ENCODE measurements at places on chromosomes 1 and 21.
A peak's percentile ranks its signal among the peaks of the same experiment; 100 is the strongest.

GRCh38 chr1:74504125-74504932 is 8.1 kb downstream of the LRRC53 start:
- peak; percentile 40 for DNase-seq

GRCh38 chr1:241424480-241424971 is 67.5 kb upstream of the RGS7 start:
- peak; percentile 14 for DNase-seq

DNA sequence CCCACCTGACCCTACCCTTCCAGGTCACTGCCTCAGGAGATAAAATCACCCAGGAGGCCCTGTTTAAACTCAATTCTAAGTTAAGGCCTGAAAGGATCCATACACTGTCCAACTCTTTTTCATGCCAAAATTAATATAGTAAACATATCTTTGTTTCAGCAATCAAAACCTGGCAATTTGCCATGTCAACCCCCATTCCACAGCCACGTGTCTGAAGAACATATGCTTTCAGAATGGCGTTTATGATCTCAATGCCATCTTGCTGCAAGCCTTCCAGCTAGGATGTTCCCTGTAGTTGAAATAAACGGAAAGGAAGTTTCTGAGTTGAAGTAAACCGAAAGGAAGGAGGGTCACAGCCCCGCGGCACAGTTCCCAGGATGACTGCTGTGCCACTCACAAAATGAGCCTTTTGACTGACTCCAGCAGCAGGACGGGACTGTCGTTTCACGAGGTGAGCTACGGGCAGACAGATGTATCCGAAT is 472.0 kb downstream of the SMYD3 start:
- no peak for DNase-seq

GRCh38 chr1:218459878-218460711 is 115.0 kb downstream of the TGFB2 start:
- DNase-seq, result no peak

- DNase-seq, result no peak
These were observed 648.5 kb upstream of the PKN2 start for GRCh38 chr1:88035578-88035977.

DNA sequence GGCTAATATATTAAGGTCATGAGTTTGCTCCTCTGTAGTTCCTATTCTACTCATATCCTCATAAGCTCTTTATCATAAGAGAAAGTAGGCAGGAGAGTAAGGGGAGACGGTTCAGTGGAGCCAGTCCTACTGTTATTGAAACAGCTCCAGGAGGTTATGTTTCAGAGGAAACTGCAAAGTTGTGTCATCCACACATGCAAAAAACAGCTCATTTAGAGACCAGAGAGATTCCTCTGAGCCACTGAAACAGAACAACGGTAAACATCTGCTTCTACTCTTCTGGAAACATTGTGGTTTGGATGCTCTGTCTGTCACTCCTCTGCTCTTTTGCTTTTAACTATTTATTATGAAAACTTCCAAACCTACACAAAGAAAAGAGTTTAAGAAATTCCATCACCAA is 66.3 kb upstream of the PPP2R5A start:
- DNase-seq, result no peak

DNA sequence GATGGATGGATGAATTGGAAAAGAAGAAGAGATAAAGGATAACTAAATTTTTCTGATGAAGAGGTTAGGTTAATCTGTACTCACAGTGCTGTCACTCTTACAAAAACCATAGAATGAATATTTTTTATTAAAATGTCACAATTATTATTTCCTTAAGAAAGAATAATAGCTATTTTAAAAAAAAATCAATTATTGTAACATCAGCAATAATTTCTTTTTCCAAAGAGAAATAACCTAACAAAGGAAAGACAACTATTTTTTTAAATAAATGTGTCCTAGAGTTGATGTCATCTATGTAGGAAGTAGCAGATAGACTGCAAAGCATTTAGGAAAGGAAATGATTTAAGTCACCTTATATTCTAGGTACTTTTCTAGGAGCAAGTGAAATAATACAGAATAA is 33.6 kb upstream of the PLPPR4 start:
- no peak for DNase-seq

GRCh38 chr1:19744886-19745285 is 54.8 kb downstream of the TMCO4 start:
- no peak for DNase-seq

GRCh38 chr1:232868793-232869491 is 63.7 kb downstream of the MAP10 start:
- no peak for DNase-seq

DNA sequence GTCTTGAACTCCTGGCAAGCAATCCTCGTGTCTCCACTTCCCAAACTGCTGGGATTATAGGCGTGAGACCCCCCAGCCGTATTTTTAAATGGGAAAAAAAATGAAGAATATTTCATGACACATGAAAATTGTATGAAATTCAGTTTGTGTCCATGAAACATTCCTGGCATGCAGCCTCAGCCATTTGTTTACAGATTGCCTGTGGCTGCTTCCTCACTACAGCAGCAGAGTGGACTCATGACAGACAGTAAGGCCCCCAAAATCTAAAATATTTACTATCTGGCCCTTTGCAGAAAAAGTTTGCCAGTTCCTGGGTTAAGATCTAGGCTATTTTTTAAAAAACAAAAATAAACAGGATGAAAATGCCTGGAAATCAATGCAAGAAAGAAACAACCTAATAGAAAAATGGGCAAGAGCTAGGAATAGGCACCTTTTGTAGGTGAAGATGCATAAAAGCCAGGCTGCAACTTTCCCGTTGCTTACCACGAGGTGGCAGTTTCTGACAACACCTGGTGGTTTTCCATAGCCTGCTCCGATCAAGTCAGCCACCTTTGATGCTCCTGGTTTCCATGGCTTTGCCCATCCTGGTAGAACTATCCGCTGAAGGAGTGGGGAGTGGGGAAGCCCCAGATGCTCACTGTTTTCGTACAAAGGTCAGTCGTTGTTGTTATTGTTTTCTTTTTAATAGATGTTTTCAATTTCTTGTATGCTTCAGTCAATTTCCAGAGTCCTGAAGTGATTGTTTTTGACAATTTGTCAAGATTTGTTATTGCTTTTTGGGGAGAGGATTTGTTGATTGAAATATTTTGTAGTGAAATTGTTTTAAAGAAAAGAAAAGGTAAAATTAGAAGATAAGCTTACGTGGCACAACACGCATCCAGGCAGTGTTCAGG is 24.3 kb downstream of the UBE2Q1 start:
- no peak for DNase-seq

DNA sequence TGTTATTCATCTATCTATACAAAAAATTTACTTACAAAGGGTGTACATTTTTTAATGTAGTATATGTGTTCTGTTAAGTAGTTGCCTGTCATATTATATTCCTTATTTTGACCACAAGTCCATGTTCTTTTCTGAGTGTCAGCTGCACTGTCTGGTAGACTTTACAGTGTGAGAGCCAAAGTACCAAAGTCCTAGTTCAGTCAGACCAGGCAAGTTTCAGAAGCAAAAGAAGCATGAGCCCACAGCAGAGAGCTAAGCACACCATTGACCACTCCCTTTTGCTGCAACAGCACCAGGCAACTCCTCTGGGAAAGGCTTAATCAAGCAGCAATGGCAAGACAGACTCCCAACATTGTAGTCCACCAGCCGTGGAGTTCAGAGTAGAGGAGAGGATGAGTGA is 631.9 kb upstream of the PKN2 start:
- DNase-seq, result no peak

- no peak for DNase-seq
These were observed 26.4 kb upstream of the EVA1B start for GRCh38 chr1:36349839-36350238.

GRCh38 chr1:198669023-198669698 is 30.3 kb downstream of the PTPRC start:
- DNase-seq, result no peak

GRCh38 chr1:48018799-48019198 is 21.6 kb upstream of the TRABD2B start:
- no peak for DNase-seq

- peak; percentile 84 for DNase-seq
These were observed 13.6 kb downstream of the THAP3 start for GRCh38 chr1:6638226-6638625.

DNA sequence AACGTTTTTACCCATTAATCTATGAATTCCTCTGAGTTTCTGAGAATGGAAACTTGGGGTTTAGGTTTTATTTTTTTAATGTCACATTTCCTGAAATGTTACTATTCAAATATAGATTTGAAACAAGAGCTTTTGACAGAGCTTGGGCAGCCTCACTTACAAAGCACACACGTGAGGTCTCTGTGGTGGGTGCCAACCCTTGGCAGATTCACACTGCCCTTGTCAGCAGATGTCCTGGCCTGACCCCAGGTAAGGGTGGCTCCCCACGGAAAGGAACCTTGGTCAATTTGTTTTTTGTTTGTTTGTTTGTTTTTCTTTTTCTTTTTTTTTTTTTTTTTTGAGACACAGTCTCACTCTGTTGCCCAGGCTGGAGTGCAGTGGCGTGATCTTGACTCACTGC is 53.5 kb downstream of the FAAP20 start:
- DNase-seq, result no peak

Measured in psoas muscle (tissue), 8 donors.